Hematopoietic multipotent progenitor cell treated with erythropoietin and hydrocortisone succinate and interleukin-3 and kit ligand, for 17 days (in vitro differentiated cells): ENCODE measurements at places on chromosomes 4 and X.
A peak's percentile ranks its signal among the peaks of the same experiment; 100 is the strongest.

DNA sequence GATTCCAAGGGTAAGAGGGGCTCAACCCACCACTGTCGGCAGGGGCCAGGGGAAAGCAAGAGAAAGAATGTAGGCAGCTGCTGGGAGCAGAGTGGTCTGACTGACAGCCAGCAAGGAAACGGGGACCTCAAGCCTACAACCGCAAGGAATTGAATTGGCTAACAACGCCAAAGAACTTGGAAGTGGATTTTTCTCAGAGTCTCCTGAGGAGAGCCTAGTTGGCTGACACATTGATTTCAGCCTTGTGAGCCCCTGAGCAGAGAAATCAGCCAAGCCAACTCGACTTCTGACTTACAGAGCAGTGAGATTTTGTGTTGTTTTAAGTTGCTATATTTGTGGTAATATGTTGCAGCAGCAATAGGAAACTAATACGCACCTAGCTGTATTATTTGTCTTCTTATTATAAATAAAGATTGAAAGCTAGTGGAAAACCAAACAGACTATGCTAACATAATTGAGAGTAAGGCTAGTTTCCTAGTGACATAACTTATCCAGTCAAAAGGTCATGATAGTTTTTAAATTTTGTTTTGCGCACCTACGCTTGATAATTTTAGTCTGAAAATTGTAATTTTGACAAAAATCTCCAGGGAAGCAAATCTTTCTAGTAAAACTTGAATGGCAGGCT is 145.8 kb upstream of the HCCS start:
- DNase-seq: no peak

DNA sequence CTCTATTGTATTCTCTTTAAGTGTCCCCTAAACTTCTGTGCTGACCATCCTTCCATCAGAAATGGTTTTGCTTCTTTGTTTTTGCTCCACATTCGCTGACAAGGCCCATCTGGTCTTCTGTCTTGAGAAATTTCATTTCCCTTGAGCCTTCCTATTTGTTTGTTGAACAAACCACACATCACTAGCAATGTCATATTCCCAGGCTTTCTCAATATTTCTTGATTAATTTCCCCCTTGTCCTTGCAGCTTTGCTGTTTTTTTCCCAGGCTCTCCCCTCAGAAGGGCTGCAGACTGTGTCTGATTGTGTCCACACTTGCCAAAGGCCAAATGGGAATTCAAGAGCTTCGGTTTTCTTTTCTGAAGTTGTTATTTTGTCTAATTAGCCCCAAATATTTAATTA is 158.9 kb downstream of the MID1IP1 start:
- DNase-seq: no peak

- no peak for DNase-seq
Observed at GRCh38 chrX:100494646-100495370, 84.7 kb upstream of the PCDH19 start.

DNA sequence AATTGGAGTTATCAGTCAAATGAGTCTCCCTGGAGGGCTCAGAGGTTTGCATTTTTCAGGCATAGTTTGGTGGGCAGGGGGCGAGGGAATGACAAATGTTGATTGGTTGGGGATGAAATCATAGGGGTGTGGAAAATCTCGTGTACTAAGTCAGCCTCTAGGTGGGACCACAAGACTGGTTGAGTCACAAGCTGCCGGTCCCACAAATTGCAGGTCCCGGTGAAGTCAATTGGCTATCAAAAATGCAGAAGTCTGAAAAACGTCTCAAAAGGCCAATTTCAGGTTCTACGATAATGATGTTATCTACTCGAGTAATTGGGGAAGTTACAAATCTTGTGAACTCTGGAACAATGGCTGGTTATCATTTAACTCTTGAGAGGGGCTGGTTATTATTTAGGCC is 98.8 kb upstream of the DHX15 start:
- DNase-seq: no peak

GRCh38 chrX:120797188-120797851 is 78.3 kb downstream of the CT47B1 start:
- no peak for DNase-seq

GRCh38 chr4:68962868-68963267 is 11.3 kb upstream of the UGT2A3 start:
- no peak for DNase-seq

- DNase-seq: peak; percentile 6
Observed at GRCh38 chr4:6548201-6548881, 26.6 kb upstream of the MAN2B2 start.

DNA sequence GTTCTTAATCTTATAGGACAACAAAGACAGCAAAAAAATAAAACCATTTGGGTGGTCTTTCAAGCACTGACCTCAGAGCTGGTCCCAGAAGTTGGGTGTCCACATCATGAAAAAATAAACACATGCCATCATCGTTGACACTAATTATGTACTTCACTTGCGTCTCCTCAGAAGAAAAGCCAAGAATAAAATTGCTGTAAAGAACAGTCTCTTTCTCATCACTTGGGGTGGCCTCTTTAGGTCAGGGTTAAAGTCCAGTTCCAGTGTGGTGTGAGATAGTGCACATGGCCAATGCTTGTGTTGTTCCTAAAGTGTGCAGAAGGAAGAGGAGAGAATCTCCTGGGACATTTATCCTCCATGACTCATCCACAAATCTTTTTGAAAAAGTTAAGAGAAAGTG is 49.5 kb upstream of the IBSP start:
- DNase-seq: no peak
